ENCODE measurements at places on chromosomes 1 and 21.

- H3K4me3 ChIP-seq = no peak overlapping the region
- no peaks in the 10 kb centered on the region for H3K27me3 ChIP-seq
- no peak overlapping the region for H3K27ac ChIP-seq
Observed at GRCh38 chr1:23664837-23665795, 26.5 kb upstream of the RPL11 start.

GRCh38 chr1:15542388-15543250, 16.0 kb downstream of the DNAJC16 start:
- H3K4me1 ChIP-seq = no peaks in the 10 kb centered on the region
- peaks cover 82% of the 10 kb centered on the region for H3K36me3 ChIP-seq
- no peak overlapping the region for H3K4me3 ChIP-seq
- no peaks in the 10 kb centered on the region for H3K27me3 ChIP-seq

DNA sequence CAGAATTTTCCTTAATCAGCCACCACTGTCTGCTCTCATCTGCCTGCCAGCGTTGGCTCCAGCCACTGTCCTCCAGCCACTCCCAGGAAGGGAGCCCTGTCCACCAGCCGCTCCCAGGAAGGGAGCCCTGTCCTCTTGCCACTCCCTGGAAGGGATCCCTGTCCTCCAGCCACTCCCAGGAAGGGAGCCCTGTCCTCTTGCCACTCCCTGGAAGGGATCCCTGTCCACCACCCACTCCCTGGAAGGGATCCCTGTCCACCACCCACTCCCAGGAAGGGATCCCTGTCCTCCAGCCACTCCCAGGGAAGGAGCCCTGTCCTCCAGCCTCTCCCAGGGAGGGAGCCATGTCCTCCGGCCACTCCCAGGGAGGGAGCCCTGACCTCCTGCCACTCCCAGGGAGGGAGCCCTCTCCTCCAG, 726.5 kb downstream of the PTPRU start:
- no peaks in the 10 kb centered on the region for H3K4me1 ChIP-seq
- no peak for DNase-seq
- H3K27ac ChIP-seq = no peak overlapping the region
- H3K36me3 ChIP-seq = no peaks in the 10 kb centered on the region
- no peak overlapping the region for H3K4me3 ChIP-seq
- peaks cover 12% of the 10 kb centered on the region for H3K27me3 ChIP-seq

GRCh38 chr1:209761011-209761635, 5.3 kb downstream of the TRAF3IP3 start:
- no peak for DNase-seq
- no peak overlapping the region for H3K27ac ChIP-seq
- H3K27me3 ChIP-seq = no peaks in the 10 kb centered on the region
- H3K4me1 ChIP-seq = peaks cover 5% of the 10 kb centered on the region

- H3K27ac ChIP-seq = no peak overlapping the region
- H3K27me3 ChIP-seq = peaks cover 38% of the 10 kb centered on the region
Observed at GRCh38 chr1:181424786-181425403, 58.4 kb upstream of the CACNA1E start.

DNA sequence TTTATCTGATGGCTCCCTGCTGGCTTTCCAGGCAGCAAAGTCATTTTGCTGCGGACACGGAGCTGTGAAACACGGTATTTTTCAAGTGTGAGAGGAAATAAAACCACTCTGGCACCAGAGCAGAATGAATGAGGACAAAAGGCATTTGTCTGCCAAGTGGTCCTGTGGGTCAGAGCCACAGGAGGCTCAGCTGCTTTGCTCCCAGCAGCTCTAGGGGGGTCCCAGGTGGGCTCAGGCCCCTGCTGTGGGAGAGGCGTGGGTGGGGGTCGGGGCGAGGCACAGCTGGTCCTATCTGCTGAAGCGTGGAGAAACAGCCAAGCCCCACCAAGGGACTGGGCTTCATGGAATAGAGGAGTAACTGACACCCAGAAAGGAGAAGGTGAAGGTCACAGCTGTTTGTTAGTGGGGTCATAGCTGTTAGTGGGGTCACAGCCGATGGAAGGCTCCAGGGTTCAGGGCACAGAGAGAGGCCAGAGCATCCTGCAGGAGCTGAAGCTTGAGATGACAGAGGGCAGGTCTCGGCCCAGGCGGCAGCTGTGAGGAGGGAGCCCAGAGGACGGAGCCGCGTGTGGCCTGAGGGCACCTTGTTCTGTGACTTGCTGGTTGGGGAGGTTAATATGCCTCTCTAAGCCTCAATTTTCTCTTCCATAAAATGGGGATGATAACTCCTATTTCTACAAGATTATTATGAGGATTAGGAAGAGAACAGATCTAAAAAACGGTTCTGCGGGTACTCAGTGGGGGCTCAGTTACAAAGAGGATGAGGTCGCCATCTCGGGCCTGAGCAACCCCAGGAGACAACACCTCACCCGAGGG, 7.1 kb downstream of the KIF17 start:
- H3K27me3 ChIP-seq = no peaks in the 10 kb centered on the region
- H3K27ac ChIP-seq = no peak overlapping the region
- no peaks in the 10 kb centered on the region for H3K36me3 ChIP-seq
- H3K4me1 ChIP-seq = no peaks in the 10 kb centered on the region

DNA sequence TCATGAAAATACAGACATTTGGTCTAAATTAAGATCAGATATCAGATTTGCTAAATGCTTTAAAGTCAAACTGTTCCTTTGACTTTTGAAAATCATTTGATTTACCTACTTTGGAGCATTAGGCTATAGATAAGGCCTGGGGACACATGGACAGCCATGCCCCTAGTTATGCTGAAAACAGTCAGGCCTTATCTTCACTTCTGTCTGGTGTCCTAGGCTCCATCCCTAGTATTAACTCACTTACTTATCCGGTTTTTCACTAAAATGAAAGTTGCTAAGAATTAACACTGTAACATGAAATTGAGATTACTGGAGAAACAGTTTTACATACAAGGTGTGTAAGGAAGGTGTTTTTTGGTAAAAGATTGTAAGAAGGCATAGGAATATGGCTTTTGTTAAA, 4.5 kb upstream of the CATSPERE start:
- no peak for DNase-seq
- no peaks in the 10 kb centered on the region for H3K27me3 ChIP-seq
- H3K4me3 ChIP-seq = no peak overlapping the region
- H3K4me1 ChIP-seq = peaks cover 16% of the 10 kb centered on the region
- no peaks in the 10 kb centered on the region for H3K36me3 ChIP-seq

DNA sequence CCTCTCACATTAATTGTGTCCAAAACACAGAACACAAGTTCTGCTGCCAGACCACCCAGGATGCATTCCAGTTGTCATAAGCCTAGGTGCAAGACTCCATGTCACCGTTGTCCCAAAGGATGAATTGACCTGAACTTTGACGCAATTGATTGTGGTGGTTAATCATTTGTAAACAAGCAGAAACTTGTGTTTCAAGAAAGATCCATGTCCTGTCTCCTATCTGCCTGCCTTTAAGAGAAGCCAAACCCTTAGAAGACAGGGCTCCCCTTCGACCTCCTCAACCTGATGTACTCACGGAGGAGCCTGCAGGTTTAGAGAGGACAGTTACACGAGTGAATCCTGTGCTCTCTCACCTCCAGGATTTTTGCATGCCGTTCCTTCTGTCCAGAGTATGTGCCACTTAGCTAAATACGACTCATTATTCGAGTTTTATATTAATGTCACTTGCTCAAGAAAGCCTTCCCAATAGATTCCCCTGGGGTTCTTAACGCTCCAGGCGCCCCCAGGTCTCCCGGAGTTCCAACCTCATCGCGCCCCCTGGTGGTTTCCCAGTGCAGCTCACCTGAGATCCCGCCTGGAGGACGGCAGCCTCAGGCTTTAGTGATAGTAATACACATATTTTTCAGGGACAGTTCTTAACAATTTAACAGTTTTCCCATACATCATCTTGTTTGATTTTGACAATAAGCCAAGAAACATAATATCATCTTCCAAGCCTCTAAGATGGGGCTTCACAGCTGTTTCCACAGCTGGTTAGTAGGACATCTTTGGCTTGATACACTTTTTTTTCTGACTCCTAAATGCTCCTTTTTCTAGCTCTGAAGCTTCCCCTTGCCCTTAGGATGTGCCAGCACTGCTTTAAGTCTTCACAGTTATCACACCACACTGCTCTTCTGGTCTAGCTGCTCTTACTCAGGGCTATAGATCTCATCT, 2.4 kb upstream of the C8B start:
- no peak overlapping the region for H3K4me3 ChIP-seq
- H3K36me3 ChIP-seq = no peaks in the 10 kb centered on the region
- peak; percentile 42 for DNase-seq
- H3K4me1 ChIP-seq = no peaks in the 10 kb centered on the region
- H3K27me3 ChIP-seq = no peaks in the 10 kb centered on the region

DNA sequence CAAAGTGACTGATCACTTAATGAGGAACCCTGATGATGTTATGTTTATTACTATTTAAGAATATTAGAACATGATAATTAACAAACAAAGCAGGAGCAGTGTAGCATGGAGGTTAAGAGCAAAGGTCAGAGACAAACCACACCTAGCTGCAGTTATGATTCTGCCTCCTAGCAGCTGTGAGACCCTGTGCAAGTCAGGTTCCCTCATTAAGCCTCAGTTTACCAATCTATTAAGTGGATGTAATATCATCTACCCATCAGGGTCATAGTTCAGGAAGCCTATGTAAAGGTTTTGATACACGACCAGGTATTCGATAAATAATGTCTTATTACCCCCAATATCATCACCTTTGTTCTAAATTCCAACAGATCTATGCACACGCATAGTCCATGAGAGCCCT, 32.0 kb downstream of the DUSP10 start:
- peaks cover 16% of the 10 kb centered on the region for H3K36me3 ChIP-seq
- H3K27me3 ChIP-seq = no peaks in the 10 kb centered on the region
- H3K27ac ChIP-seq = peak overlapping the region; percentile 50
- peaks cover 32% of the 10 kb centered on the region for H3K4me1 ChIP-seq

GRCh38 chr1:175749075-175749474, 5.7 kb upstream of the TNR start:
- DNase-seq = no peak
- H3K27me3 ChIP-seq = peaks cover 86% of the 10 kb centered on the region
- H3K4me1 ChIP-seq = no peaks in the 10 kb centered on the region
- no peak overlapping the region for H3K4me3 ChIP-seq
- no peak overlapping the region for H3K27ac ChIP-seq
- no peaks in the 10 kb centered on the region for H3K36me3 ChIP-seq

DNA sequence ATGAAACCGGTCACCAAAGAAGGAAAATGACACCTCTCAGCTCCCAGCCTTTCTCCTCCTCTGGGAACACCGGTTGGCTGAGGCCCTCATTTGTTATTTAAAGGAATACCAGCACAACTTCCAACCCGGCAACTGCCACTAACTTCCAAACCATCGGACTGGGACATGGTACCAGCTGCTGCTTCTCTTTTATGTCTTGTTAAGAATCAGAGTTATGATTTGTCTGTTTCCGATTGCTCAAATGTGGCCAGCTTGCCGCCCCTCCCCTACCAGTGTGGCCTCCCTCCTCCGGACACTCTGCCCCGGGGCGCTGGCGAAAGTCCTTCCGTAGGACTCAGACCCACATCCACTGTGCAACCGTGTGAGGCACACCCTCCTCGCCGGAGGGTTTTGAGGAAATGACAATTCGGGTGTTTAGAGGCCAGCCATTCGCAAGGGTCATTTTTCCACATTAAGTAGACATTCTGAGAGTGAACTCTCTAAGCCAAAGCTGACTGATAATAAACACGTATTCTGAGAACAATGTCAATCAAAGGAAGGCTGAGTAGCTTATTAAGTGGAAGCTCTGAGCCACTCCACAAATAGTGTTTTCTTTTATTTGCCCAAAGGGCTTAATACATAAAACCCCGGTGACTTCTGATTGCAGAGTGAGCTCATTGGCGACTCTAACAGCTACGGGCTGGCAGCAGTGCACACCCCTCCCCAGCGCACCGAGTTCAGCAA, 5.5 kb downstream of the RIPK4 start:
- DNase-seq = peak; percentile 86
- peaks cover 53% of the 10 kb centered on the region for H3K4me1 ChIP-seq
- peak overlapping the region; percentile 62 for H3K27ac ChIP-seq
- H3K36me3 ChIP-seq = peaks cover 65% of the 10 kb centered on the region

DNA sequence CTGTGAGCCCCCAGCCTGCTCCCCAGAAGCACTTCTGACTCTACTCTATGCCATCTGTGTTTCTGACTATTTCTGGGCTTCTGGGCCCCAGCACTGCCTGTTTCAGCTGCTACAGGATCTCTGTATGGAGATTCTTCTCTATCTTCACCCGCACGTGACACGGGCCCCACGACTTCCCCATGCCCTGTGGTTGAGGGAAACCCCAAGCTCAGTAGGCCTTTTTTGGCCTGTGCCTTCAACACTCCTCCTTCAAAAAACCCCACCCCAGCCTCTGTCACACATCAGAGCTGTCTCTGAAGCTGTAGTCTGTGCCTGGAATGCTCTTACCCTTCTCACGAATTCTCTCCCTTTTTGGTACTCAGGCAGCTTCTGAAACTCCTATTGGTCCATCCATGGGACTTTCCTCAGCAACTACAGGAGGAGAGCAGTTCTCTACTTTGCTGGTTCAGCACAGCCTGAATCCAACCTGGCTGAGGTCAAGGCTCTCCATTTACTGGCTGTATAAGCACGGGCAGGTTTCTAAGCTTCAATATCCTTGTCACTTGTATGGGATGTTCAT, 2.0 kb upstream of the NID1 start:
- no peaks in the 10 kb centered on the region for H3K27me3 ChIP-seq
- H3K36me3 ChIP-seq = no peaks in the 10 kb centered on the region
- H3K27ac ChIP-seq = no peak overlapping the region
- H3K4me3 ChIP-seq = no peak overlapping the region
- DNase-seq = no peak
- peaks cover 6% of the 10 kb centered on the region for H3K4me1 ChIP-seq

DNA sequence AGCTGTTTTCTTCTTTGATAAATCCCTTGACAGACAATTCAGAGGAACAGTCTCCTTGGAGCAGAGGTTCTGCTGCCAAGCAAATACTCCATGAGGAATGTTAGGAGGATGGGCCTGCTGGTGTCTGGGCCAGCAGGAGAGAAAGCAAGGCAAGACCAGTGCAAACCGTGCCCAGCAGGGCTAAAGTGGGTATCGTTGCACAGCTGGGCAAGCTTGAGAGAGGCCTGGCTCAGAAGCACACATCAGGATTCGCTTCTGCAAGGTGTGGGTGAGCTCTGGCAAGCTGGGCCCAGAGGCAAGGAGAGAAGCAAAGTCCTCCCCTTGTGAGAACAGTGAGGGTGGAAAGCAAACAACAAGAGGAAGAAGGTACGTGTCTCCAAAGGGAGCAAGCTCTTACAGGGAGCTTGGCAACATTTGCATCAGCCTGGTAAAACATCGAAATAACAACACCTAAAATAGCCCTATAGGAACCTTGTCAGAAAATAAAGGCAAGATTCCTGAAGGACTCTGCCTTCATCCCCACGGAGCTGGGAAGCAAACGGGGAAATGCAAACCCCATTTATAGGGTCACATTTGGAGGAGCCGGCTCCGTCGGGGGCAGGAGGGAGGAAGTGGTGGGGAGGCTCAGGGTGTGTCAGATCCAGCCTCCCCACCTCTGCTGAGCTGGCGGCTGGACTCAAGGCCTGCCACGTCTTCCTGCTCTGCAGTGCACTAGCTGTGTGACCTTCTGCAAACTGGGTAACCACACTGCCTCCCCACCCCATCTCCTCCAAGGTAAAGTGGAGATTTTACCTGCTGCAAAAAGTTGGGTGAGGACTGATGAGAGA, 62.3 kb upstream of the HIVEP3 start:
- H3K36me3 ChIP-seq = no peaks in the 10 kb centered on the region
- no peaks in the 10 kb centered on the region for H3K4me1 ChIP-seq
- H3K27ac ChIP-seq = no peak overlapping the region
- H3K4me3 ChIP-seq = no peak overlapping the region
- no peaks in the 10 kb centered on the region for H3K27me3 ChIP-seq
